Activated T-helper 9 cell treated with anti-CD3 and anti-CD28 coated beads, Interleukin-2, amount 50 U/mL, for 16 hours (primary cell): ENCODE measurements at places on chromosomes 6 and 20.

- DNase-seq, result no peak
Measured at GRCh38 chr6:107354451-107354850, 104.9 kb downstream of the PDSS2 start.

- DNase-seq, result no peak
Measured at GRCh38 chr6:114100215-114100994, 129.5 kb upstream of the HDAC2 start.

DNA sequence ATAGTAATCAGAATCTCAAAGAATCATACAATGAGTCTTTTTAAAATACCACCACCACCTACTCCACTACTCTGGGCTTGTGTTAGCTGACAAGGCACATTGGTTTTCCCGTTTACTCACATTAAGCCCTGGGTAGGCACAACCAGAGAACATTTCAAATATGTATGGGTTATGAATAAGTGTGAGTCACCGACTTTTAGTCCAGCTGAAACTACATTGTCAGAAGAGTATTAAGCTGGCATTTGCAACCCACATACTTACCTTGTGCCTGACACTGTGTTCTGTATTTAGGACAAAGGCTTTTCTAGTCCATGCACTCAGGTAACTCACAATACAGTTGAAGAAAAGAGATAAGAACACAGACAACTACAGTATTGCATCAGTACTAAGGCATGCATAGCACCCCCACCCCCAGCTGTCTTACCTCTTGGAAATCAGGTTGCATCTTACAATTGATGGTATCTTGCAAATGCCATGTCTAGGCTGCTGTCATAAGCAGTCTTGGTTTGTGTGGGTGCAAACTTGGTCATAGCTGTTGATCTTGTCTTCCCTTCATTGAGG is 40.3 kb upstream of the AHI1 start:
- DNase-seq, result no peak

DNA sequence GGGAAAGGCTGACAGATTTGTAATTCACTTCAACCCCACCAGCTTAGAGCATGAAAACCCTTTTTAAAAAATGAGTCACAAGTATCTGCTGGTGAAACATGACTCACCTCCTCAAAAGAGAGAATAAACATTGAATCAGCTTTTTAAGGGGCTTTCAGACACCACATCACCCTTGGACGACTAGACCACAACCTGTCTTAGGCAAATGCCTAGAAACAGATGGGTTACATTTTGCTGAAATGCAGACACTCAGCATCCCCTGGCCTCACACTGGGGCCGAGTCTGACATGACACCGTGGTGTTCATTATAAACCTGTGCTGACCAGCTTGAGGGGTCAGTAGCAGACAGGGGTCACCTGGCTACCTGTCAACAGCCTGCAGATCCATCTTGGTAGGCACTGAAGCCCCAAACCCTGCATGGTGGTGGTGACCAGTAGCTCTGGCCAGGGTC is 175.3 kb upstream of the CST7 start:
- DNase-seq, result no peak

GRCh38 chr20:24953621-24954133 is 4.6 kb downstream of the CST7 start:
- DNase-seq, result no peak
